ENCODE measurements at places on chromosomes 5 and 9.

DNA sequence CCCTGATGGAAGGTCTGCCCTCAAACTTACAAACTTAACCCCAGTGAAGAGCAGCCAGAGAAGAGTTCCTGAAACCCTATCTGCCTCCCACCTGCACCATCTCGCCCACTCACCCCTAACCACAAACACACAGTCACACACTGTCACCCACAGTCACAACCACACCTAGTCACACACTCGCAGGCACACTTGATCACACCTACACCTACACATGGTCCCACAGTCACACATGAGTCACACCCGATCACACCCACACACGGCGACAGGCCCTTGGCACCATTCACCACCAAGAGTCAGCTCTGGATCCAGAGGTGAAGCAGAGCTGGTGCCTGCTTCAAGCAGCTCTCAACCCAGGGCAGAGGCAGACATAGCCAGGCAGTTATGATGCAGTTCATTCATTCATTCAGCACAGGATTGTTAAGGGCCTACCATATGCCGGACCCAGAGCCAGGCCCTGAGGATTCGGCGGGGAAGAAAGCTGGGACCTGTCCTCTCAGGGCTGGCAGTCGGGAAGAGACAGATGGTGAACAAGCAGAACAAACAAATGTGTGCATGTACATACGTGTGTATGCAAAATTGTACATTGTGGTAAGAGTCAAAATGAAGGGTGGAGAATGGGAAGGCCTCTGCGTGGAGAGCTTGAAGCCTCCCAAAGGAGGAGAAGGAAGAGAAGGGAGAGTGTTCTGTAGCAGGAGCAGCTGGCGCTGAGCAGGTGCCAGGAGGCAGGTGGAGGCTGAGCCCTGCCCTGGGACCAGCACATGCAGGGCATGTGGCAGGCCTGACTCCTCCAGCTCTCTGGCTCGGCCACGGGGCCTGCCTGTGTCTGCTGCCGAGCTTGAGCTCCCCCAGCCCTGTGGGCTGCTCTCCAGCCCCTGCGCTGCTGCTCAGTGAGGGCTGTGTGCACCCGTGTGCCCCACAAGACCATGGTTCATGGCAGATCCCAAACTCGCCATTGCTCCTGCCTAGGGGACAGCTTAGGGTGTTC is 6.4 kb downstream of the TSPAN17 start:
- DNase-seq: peak; percentile 39

GRCh38 chr5:7540736-7541485 is 145.0 kb downstream of the ADCY2 start:
- DNase-seq: no peak

DNA sequence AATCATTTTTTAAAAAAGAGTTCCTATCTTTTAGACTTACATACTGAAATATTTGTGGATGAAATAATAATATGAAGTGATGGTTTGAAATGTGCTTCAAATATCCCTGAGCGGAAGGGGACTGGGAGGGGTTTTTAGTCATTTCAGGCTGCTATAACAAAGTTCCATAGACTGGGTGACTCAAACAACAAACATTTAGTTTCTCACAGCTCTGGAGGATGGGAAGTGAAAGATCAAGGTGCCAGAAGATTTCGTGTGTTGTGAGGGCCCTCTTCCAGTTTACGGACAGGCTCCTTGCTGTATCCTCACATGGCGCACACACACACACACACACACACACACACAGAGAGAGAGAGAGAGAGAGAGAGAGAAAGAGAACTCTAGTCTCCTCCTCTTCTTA is 27.1 kb upstream of the TEX10 start:
- no peak for DNase-seq

DNA sequence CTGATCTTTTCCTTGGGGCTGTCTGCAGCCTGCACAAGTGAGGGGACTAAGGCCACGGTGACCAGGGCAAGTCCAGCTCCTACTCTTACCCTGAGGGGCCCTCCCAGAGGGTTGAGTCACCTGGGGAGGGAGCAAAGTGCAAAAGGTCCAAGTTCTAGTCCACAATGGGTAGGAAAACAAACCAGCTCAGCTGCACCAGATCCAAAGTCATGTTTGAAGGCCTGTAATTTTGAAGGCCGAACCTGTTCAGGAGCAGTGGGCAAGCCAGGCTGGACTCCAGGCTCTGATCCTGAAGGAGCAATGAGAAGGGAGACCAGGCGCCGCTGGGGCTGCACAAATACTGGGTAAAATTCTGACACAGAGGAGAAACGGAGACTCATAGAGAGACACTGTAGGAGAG is 15.8 kb upstream of the TCF7 start:
- no peak for DNase-seq

GRCh38 chr9:5510360-5510931 is at the start of gene PDCD1LG2:
Gene PDCD1LG2 (plus strand): TSS chr9:5510531. CDS start chr9:5522547, 12,016 bp downstream.
- peak; percentile 23 for DNase-seq

GRCh38 chr5:142342128-142342981 is 17.5 kb upstream of the SPRY4 start:
- DNase-seq: no peak

DNA sequence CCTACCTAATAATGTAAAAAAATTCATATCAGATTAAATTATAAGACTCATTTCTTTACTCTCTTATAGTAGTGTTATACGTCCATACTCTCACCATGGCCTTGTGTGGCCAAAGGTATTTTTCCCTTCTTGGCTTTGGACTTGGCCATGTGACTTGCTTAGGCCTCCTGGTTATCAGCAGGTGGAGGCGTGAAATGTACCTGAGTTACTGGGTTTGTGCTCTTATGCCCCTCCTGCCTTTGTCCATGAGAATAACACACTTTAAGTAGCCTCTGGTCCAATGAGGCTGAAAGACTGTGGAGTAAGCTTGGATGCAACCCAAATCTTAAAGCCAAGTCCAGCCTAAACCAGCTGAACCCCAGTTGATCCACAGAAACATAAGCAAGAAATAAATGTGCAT is 68.7 kb downstream of the RETREG1 start:
- no peak for DNase-seq

Measured in CD4-positive, alpha-beta T cell treated with Interleukin-6 at 100 ng/mL for 8 hours (primary cell).